ENCODE measurements at places on chromosomes 3 and 15.

DNA sequence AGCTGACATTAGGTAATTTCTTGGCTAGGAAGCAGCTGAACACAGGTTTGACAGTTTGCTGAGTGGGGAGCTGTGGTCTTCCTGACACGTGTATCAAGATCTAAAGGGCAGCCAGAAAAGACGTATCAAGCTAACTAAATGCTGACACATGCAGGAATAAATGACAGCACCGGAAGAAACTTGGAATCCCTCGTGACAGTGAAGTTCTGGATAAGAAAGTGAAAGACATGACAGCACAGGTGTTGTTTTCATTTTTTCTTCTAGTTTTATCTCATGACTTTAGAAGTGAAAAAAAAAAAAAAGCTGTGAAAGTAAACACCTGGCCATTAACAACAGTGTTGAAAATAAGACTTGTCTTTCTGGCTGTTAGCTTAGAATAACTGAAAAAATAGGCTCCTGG is 48.7 kb downstream of the FGF7 start:
- no peak for DNase-seq

DNA sequence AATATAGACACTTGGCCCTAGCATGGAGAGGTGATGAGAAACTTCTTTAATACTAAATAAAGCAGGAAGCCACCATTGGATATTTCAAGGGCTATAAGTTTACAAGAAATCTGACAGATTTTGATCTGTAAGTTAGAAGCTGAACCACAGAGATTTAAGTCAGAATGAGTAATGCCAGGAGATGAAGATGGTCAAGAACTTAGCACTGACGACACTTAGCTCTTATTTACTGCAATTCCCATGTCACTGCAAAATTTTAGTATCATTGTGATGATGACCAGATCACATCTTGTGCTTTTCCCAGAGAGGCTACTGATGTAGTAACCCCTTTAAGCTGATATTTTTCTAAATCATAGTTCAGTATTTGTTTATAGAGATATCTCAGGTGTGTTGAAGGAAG is 59.4 kb upstream of the CD96 start:
- no peak for DNase-seq

GRCh38 chr3:178479446-178479845 is 56.8 kb upstream of the KCNMB2 start:
- no peak for DNase-seq

GRCh38 chr3:132422531-132422930 is 5.2 kb downstream of the DNAJC13 start:
- no peak for DNase-seq

DNA sequence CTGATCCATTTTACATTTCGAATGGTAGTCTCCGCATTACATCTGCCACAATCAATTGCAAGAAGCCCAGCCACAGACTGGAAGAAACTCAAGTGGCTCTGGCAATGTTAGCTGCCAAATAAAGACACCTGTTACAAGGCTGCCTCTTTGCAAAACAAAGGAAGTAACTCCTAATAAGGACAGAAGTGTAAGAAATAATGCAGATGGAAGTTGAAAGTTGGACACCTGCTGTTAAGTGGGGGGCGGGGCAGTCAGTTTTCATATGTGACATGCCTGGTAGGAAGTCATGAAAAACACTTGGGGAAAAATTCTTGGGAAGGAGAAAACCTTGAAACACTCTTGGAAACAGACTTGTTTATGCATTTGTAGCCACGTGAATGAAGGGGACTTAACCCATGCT is 54.1 kb upstream of the ATP2C1 start:
- DNase-seq: no peak

GRCh38 chr3:145776782-145777408 is 384.1 kb downstream of the PLOD2 start:
- DNase-seq: peak; percentile 56

- DNase-seq: no peak
Observed at GRCh38 chr15:66572146-66572545, 6.3 kb upstream of the LCTL start.

- no peak for DNase-seq
Observed at GRCh38 chr15:95987299-95987698, 343.2 kb upstream of the NR2F2 start.

GRCh38 chr3:156456771-156457224 is 98.1 kb downstream of the SSR3 start:
- no peak for DNase-seq

- no peak for DNase-seq
Observed at GRCh38 chr15:43230640-43231115, 9.9 kb upstream of the EPB42 start.

- DNase-seq: no peak
Observed at GRCh38 chr3:13571264-13571663, 22.3 kb downstream of the FBLN2 start.

GRCh38 chr15:49712846-49713450 is 92.1 kb downstream of the DTWD1 start:
- no peak for DNase-seq

DNA sequence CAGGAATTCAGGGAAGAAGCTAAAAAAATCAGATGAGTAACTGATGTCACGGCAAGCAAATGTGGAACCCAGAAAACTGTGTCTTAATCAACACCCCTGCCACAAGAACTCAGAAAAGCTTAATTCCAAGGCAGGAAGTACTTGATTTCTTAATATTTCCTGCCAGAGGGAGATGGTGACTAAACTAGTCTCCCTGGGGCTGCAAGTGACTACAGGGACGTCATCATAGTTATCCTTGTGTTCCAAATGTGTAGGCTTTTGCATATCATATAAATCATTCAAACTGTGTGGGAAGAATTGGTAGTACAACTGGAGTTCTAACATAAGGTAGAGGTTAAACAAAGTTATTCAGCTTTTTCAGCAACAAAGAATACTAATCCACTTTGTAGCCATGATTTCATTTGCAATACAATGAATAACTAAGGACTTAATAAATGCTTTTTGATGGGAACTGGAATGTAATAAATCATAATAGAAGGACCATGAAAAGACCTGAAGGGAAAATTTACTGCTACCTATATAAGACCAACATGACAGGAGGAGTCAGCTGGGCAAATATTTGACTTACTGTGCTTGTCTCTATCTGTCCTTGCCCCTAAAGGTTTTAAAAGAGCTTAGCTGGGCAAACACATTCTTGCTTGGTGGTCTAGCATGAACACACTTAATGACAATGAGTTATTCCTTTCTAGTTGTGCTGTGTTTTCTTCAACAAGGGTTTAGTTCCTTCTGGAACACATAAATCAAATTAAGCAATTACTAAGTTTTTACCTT is 76.0 kb upstream of the NECTIN3 start:
- DNase-seq: peak; percentile 2

All from kidney capillary endothelial cell (primary cell).